ENCODE measurements at places on chromosomes 2 and 18. TPM values are rescaled to one million over a fixed set of nuclear protein-coding genes. Genes with fewer than 3 reads are reported as not detected.

DNA sequence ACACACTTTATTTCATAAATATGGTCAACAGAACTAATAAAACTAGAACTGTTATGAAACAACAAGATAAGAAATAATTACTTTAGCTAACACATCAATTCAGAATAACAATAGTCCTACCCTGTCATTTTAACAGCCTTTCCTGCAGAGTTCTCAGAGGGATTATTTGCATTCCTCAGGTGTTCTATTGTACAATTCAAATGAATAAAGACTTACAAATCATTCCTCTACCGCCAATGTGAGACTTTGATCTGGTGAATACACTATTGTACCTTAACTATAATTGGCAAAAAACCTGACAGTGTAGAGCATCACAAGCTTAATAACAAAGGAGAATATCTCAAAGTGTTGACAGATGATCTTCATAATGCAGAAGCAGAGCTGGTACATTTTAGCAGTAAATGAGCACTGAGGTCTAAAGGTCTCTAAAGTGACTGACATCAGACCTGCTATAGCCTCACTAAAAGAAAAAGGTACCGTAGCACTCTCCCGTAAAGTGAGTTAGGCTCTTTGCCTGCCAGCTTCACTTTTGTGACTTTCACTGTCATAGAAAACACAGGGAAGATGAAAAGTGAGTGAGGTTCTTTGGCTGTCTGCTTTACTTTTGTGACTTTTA is 118.8 kb upstream of the SP3 start:
- DNase-seq: no peak

- DNase-seq: no peak
Measured at GRCh38 chr2:168448980-168449379, 7.1 kb upstream of the CERS6 start.

The LRP2 gene
- 12.2 TPM for total RNA-seq

- DNase-seq: no peak
Measured at GRCh38 chr18:13271302-13271911, 52.8 kb downstream of the LDLRAD4 start.

The RAB11FIP5 gene
- total RNA-seq: 20.5 TPM

DNA sequence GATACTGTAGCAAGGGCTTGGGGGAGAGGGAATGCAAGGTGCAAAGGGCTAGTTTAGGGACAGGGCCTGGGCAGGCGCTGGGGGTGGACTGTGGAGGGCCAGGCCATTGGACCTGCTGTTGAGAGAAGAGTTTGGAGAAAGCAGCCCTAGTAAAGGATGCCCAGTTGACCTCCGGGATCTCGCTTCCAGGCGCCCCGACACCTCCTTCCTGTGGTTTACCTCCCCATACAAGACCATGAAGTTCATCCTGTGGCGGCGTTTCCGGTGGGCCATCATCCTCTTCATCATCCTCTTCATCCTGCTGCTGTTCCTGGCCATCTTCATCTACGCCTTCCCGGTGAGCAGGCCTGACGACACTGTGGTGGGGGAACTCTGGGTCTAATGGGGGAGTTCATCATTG is 229.0 kb downstream of the DYSF start:
- no peak for DNase-seq
